ENCODE measurements at places on chromosomes 1 and 21.

- no peak for DNase-seq
Measured at GRCh38 chr1:171780583-171781175, 781 bp upstream of the METTL13 start.

- DNase-seq, result no peak
Measured at GRCh38 chr1:64850846-64851245, 106.0 kb downstream of the RAVER2 start.

DNA sequence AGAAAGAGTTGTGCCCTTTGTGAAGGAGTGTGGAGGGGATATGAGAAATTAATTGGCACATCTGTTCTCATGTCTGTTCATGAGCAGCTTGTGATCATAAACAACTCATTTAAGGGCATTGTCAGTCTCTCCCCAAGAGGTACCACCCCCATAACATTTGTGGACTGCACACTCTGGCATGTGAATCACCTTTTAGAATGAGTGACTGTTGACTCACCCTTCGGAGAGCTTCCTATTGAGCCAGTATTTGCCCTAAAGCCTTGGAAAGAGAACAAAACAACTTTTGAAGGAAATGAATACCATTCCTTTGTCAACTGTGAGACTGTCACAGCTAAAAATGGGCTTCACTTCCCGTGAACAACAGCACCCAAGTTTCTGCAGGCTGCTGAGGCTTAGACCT is 27.5 kb upstream of the MYSM1 start:
- no peak for DNase-seq

DNA sequence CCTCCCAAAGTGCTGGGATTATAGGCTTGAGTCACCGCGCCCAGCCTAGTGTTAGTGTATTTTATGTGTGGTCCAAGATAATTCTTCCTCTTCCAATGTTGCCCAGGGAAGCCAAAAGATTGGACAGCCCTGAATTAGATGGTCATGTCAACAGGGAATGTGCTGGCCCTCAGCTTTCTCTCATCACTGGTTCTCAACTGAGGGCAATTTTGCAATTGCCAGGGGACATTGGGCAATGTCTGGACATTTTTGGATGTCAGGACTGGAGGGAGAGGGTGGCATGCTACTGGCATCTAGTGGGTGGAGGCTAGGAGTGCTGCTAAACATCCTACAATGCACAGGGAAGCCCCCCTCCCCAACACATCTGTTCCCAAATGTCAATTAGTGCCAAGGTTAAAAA is 95.0 kb downstream of the LAMC2 start:
- DNase-seq, result no peak

- DNase-seq, result no peak
Measured at GRCh38 chr1:234271243-234271606, 102.0 kb upstream of the COA6 start.

- DNase-seq, result no peak
Measured at GRCh38 chr1:213049232-213049631, 1.8 kb upstream of the RPS6KC1 start.

DNA sequence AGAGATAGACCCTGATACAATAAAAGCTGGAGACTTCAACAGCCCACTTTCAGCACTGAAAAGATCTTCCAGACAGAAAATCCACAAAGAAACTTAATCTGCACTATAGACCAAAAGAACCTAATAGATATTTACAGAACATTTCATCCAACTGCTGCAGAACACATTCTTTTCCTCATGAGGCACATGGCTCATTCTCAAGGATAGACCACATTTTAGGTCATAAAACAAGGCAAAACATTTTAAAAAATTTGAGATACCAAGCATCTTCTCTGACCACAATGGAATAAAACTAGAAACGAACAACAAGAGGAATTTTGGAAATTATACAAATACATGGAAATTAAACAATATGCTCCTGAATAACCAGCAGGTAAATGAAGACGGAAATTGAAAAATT is 15.0 kb upstream of the IL20 start:
- no peak for DNase-seq

DNA sequence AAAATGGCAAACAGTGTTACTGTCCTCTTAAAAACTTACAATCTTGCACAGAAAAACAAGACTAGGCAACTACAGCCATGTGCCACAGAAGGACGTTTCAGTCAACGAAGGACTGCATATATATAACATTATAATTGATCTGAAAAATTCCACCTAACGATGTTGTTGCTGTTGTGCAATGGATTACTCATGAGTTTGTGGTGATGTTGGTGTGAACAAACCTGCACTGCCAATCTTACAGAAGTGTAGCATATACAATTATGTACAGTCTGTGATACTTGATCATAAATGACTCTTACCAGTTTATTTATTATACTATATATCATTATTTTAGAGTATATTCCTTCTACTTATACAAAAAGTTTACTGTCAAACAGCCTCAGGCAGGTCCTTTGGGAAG is 6.8 kb upstream of the VAMP4 start:
- no peak for DNase-seq

- no peak for DNase-seq
Measured at GRCh38 chr1:205047764-205048231, 4.8 kb downstream of the CNTN2 start.

- no peak for DNase-seq
Measured at GRCh38 chr1:29743264-29743663, 506.9 kb downstream of the PTPRU start.

- DNase-seq, result no peak
Measured at GRCh38 chr1:54114001-54114400, 38.8 kb downstream of the CDCP2 start.

DNA sequence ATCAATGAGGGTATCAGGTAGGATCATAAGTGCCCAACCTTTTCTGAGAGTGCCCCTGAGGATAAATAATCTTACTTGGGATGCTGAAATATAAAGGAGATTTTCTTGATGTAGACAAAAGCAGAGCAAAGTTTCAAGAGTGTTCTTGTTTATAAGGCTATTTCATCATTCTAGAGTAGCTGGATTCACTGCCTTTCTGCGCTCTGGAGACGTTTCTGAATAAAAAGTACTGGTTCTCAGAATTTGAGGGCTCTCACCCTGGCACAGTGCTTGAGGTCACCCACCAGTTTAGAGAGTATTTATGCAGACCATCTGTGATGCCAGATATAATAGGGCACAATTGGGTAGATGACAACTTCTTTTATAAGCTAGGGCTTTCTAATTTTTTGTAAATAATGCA is 103.3 kb downstream of the GDAP2 start:
- DNase-seq, result no peak

DNA sequence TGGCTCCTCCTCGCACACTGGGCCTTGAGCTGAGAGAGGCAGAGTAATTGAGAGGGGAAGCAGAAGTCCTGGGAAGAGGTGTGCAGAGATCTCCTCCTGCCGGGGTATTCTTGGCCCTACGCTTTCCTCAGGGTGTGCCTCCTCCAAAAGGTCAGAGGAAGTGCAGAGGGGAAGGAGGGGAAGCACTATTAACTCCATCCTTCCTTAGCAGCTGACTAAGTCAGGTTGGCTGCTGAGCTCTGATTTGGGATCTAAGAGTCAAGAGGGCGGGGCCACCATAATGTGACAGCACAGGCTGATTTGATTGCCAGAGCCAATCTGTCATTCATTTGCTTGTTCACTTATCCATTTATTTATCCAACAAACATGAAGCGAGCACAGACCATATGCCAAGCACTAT is 12.3 kb downstream of the ATP2B4 start:
- no peak for DNase-seq

DNA sequence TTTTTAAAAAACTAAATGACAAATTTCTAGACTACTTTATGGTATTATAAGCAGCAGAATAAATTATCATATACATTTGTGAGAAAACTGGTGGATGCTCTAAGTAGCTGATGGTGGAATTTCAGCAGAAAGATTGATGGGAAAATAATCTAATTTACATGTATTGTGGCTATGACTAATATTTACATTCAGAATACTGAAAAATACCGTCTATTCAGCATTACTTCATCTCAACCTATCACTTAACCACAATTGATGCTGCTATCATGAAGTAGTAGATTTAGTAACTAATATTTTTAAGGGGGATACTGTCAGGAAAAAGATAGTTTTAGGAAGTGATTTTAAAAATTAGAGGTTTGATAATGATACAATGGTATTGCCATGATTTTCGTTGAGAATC is 137.9 kb downstream of the IFI44 start:
- DNase-seq, result no peak

- DNase-seq, result no peak
Measured at GRCh38 chr1:86829321-86829720, 84.6 kb downstream of the SELENOF start.

DNA sequence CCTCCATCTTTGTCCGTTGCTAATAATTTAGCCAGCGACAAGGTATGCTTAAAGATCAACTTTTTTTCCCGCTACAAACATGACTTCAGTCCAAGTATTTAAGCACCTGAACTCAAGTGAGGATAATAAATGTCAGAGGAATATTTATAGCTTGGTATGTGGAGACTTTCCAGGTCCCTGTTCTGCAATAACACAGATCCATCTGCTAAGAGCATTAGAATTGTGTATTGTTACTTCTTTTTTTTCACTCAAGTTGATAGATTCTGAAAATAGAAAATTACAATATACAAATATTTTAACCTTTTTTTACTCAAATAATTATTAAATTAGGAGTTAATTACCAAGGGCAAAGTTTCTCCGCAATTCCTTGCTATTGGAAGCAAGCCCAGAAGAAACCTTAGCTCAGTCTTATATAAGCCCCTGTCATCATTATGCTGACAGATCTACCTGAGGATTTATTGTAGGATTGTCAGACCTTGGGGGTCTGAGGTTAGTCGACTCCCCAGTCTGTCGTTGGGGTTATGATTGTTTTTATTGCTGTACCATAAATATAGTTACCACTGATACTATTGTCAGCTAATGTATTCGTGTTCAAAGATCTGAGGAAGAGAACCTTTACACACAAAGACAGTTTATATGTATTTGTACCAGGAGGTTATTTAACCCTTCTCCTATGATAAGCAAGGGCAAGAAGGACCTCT is 337.9 kb downstream of the TBX15 start:
- DNase-seq, result no peak

DNA sequence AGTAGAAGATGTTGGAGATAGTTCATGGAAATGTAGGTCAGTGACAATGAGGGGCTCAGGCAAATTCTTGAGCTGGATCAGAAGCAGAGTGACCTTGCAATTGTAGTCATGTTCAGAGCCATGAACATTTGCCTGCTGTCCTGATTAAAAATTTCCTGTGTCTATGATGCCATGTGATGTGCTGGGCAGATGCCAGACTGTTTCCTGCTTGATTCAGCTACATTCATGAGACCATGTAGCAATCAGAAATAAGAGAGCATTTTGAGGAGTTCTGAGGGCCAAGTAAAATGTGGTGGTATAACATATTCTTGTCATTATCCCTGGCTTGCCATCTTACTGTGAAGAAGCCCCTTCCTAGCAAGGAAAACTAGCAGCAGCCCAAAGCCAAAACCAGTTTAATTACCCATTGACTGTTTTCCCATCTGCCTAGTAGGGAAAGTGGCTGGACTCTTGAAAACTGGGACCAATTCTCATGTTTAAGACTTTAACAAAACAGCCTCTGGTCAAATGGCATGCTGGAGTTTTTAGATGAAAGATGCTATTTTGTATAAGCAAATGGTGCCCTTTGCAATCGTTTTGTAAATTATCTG is 118.3 kb downstream of the NOS1AP start:
- DNase-seq, result no peak

DNA sequence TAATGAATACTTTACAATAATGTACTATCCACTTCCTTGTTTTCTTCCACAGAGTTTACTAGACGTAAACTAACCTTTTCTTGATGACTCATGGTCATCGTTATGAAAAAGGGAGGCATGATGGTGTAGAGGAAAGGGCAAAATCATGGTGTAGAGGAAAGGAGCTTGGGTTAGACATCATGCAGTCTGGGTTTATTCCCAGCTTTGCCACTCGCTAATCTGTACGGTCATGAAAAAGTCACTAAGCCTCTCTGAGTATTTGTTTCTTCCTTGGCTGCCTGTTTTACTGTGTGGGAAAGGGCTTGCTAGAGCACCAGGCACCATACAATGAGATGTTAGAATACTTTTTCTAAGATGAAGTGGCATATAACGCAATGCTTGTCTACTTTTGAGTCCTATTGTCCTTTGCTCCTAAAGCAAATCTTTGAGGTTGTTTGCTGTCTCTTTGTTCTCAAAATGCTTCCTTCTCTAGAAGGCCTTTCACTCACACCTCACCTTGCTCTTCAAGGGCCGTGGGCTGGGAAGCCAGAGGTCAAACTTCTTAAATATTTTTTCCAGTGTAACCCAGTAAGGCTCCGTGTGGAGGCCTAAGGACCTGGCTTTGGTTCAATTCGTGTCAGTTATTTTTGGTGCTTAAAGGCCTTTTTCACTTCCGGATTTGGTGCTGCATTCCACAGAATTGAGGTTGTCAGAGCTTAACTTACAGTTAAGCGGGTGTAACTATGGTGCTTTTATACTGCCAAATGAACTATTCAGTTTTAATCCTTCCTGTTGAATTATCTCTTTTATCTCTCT is 9.9 kb upstream of the ETV3 start:
- DNase-seq, result no peak

DNA sequence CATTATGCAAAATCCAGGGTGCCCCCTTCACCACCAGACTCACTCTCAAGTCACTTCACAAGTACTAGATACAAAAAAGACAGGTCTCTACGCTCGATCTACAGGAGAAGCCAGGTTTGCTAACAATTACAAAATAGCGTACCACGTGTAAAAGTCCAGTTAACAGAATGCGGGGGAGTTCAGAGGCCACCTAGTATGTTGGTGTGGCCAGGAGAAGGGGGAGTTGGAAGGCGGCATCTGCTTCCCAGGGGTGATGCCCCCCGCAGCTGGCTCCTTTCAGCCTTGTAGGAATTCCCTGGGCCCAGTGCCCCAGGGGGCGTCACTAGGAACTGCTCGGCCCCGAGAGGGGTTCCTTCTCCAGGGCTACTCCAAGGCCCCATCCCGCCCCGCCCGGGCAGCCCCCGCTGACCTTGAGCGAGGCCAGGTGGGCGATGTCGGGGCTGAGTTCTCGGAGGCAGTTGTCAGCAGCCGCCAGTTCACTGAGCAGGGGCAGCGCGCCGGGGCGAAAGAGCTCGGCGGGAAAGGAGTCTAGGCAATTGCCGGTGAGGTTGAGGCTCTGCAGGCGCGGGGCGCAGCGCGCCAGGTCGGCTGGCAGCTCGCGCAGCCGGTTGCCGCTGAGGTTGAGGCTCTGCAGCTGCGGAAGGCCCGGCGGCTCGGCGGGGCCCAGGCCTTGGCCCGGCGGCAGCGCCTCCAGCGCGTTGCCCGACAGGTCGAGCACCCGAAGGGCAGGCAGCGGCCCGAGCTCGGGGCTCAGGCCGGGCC is 664 bp downstream of the LRRC47 start:
- DNase-seq, result no peak

GRCh38 chr1:26109229-26110164 is 2.1 kb upstream of the PDIK1L start:
- no peak for DNase-seq

GRCh38 chr1:96340686-96341085 is 380.9 kb upstream of the PTBP2 start:
- DNase-seq, result no peak

All from SIG-M5 (cell line).